NCI-H1930 (cell line): ENCODE measurements at places on chromosomes 7 and 10.

GRCh38 chr7:144019457-144019856 lies 19.3 kb downstream of the OR6B1 start:
- DNase-seq, result no peak

DNA sequence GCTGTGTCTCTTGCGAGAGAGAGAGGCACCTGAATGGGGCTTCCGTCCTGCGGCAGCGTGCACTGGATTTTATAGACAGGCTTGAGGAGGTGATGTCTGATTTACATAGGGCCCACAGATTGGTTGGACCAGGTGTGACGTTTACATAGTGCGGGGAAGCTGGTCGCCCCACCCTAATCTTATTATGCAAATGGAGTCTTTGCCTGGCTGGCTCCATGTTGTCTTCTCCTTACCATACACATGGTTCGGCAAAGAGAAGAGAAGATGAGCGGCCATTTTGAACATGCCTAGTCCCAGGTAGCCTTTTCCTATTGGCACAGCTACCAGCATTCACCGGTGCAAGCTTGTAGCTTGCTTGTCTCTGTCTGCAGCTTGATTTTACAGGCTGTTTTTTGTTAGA lies 238.5 kb upstream of the GALNT17 start:
- DNase-seq, result no peak

DNA sequence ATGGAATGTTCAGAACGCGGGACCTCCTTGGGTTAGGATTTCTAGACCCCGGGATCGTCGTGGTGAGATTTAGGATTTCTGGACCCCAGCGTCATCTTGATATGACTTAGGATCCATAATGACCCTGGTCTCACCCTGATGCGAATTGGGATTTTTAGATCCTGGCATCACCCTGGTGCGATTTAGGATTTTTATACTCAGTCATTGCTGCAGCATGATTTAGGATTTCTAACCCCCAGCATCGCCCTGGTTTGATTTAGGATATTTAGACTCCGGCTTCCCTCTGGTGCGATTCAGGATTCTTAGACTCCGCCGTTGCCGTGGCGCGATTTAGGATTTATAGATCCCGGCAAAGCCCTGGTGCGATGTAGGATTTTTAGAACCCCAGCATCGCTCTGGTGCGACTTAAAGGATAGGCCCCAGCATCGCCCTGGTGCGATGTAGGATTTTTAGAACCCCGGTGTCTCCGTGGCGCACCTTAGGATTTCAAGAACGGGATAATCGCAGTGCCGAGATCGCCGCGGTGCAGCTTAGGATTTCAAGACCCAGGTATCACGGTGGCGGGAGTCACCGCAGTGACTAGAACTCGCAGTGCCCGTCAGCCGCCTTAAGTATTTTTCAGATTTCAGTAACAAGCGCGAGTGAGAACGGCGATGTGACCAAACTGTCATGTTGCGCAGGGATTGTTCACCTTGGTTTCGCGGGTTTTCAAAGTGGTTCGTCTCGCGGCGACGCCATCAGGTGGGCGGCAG lies 814 bp downstream of the MEST start:
- DNase-seq, result no peak

- DNase-seq, result no peak
Measured at GRCh38 chr10:28668363-28669226, 8.7 kb upstream of the BAMBI start.
